ENCODE measurements at places on chromosomes 11 and 22.

GRCh38 chr22:42964994-42965699, 49.8 kb downstream of the PACSIN2 start:
- no peak for DNase-seq

DNA sequence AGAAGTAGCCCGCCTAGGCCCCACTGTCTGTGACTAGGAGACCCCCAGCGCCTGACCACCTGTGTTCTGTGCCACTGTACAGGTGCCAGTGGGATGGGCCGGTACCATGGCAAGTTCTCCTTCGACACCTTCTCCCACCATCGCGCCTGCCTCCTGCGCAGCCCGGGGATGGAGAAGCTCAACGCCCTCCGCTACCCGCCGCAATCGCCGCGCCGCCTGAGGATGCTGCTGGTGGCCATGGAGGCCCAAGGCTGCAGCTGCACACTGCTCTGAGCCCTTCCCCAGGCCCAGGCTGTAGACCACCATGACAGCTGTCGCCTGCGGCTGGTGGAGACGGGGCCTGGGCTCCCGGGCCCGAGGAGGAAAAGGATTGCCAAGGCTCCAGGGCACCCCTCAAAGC, 2.8 kb upstream of the NDUFS8 start:
- no peak for DNase-seq

DNA sequence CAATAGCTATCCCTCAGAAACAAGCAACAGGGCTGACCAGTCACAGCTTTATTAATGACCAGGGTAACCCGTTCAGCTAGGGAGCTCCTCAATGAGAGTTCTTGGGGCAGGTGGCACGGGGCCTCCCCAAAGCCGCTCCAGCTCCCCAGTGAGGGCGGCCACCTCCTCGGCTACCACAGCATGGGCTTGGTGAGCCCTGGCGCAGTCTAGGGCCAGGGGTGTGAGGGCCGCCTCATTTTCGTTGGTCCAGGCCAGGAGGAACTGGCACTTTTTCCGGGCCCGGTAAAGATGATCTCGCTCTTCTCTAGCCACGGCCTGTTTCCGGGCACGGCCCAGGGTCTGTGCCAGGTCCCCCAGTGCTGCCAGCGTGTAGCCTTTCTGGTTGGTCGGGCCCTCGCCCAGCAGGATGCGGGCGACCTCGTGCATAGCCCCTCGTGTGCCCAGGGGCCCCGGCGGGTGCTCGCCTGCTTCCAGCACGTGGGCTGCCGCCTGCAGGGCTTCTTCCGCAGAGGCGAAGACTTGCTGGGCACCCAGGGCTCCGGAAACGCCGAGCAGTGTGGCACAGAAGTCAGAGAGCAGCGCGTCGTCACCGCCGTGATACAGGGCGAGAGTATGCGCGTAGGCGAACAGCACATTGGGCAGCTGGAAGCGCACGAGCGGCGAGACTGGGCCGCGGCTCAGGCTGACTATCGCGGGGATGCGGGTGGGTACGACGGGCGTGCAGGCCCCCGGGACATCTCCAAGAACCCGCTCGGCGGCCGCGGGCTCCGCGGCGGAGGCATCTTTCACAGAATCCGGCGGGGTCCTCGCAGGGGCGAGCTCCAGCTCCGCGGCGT, 913 bp downstream of the ZNHIT2 start:
- DNase-seq, result peak; percentile 19

DNA sequence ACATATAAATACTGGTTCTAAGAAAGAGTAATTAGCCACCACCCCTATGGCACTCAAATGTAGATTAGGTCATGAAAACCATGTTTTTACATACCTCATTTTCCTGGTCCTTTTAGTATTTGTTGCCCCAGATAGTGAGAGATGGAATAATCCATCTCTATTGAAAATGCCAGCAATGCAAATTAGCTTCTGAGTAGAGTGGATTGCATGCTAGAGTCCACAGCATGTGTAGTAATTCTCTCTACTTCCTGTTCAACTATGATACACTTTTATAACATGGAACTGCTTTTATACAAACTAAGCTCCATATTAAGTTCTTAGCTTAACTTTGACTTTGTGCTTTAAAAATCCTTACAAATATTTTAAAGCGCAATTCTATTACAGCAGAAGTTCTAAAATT, 73.2 kb downstream of the TRPC6 start:
- no peak for DNase-seq

- no peak for DNase-seq
Observed at GRCh38 chr11:30775233-30775522, 189.0 kb upstream of the MPPED2 start.

DNA sequence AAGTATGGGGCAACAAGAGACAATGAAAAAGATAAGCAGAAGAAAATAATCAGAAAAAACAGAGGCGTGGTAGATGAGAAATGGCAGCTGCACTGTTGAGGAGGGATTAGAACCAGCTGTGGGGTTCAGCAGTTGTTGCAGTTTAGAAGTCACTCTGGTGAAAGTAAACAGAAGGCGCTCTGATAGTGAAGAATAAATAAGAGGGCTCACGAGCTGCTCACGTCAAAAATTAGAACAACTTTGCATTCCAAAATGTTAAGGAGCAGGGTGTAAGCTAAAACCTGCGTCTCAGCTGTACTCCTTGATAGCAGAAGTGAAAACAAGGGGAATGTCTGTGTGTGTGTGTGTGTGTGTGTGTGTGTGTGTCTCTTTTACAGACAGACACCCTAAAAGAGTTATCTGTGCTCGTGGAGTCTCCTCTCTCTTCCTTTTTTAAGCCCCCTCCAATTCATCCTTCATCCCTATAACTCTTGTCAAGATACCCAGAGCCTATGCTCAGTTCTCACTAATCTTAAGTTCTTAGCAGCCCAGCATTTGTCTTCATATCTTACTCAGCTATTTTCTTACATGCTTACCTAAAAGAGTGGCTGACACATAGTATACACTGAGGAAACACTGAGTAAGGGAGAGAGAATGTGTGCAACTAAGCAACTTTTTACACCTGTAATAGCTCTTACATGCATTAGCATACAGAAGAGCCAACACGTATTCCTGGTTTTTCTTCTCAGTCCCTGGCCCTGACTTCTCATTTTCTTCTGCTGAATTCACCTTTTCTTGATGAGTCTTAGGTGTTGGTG, 8.9 kb downstream of the TTC17 start:
- DNase-seq, result no peak
